ENCODE measurements at places on chromosomes 11 and 22. TPM values are rescaled to one million over a fixed set of nuclear protein-coding genes. Genes with fewer than 3 reads are reported as not detected.

The LMNTD2 gene
- 19.1 TPM for total RNA-seq

GRCh38 chr22:45233386-45233785, 7.3 kb downstream of the KIAA0930 start:
- no peak for DNase-seq

DNA sequence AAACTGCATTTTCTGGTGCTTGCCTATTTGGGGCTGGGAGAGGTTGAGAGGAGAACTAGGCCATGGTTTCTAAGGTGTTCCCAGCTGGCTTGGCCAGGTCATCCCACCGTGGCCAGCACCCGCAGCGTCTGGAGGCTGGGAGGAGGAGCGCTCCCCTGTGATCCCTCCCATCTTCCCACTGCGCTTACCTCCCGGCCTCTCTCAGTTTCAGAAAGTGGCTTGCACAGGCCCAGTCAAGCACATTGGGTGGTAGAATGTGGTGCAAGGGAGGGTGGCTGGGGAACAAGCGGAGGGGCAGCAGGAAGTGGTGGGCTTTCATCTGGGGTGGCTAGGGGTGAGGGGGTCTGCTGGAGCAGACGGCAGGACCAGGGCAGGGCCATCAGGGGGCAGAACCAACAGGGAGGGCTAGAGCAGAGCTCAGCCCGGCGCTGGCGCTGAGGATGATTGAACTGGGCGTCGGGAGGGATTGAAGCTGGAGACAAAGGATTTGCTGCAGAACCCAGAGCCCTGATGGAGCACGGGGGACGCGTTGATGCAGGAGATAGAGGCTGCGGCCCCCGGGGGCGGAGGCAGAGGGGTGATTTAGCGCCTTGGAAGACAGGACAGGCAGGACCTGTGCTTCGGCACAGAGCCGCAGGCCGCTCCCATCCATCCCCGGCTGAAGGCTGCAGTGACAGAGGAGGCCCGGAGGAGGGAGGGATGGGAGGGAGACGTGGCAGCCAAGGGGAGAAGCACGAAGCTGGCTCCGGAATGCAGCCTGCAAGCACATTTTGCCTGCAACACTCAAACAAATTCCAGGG, 76.0 kb downstream of the TRIM29 start:
- no peak for DNase-seq

GRCh38 chr11:100663583-100663982, 23.5 kb upstream of the ARHGAP42 start:
- DNase-seq, result no peak

DNA sequence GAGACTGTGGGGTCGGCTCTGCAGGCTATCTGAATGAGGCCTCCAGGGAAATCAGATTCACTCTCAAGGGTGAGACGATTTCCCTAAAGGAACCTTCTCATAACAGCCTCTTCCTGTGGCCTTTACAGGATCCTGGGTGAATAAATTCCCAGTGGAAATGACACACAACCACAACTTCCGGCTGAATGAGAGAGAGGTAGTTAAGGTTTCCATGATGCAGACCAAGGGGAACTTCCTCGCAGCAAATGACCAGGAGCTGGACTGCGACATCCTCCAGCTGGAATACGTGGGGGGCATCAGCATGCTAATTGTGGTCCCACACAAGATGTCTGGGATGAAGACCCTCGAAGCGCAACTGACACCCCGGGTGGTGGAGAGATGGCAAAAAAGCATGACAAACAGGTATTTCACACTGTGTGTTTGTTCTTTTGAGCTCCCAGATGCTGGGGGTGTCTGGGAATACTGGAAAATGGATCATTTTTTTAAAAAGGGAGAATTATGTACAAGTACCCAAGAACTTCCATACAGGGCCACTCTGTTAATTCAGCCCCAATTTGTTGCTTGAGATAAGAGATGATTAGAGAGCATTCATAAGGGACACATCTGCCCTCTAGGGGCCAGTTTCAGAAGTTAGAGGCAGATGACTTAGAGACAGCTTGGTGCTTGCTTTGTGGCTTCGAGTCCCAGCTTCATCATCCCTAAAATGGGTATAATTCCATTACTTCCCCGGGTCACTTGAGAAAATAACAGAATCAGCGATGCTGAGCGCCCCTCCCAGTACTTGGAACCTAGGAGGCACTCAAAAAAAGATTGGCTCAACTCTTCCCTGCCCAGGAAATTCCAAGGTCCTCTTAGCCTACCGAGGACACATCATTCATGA, 10.2 kb downstream of the SERPIND1 start:
- DNase-seq, result peak; percentile 79

GRCh38 chr11:126407101-126407521, 51.6 kb downstream of the ST3GAL4 start:
- no peak for DNase-seq

DNA sequence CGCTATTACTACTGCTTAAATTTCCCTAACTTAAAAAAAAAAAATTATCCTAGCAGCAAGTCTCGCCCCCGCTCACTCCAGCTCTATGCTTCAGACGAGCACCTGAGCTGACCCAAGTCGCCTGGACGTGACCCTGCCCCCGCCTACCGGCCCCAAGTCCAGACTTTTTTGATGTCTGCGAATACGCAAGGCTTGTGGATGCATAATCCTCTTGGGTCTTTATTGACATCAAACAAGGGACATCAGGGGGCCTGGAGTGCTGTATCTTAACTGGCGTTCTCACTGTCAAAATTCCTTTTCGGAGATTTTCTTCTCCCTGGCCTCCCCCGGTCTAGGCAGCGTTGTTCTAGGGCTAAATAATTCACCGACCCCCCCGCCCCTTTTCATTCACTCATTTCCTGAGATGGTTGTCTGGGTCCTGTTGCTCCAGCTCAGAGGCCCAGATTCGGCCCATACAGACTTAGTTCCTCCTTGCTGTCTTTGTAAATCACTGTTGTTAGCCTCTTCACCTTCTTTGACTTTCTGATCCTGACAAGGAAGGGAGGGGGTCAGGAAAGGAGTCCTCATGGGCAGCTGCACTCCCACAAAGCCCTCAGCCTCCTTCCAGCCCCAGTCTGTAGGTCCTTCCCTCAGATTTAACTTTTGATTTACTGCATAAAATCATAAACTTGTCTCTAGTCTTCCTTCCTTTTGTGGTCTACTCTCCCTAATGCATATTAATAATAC, 601 bp upstream of the LRP4 start:
- no peak for DNase-seq

All from mucosa of descending colon (tissue), 3 donors.